ENCODE measurements at places on chromosomes 16 and 17. TPM values are rescaled to one million over a fixed set of nuclear protein-coding genes. Genes with fewer than 3 reads are reported as not detected.

The LDHD gene
- total RNA-seq = 12.6 TPM

The SPOP gene
- 19.2 TPM for total RNA-seq

The SPATA22 gene
- not detected for total RNA-seq

DNA sequence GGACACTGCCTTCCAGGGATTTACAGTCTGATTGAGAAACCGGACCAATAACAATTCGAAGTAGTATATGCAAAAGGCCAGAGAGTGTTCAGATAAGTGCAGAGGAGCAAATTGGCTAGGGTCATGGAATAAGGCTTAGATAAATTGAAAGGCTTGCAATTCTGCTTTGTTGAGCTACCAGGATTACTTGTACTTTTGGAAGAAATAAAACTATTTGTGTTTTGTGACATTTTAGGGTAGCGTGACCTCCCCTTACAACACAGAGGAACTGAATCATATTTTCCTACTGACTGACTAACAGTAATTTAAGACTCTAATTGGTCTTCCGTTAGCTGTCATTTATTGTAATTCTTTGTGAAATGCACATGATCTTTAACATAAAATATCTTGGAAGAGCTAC, 104.7 kb downstream of the PITPNC1 start:
- DNase-seq = no peak

Data from WTC11 (cell line).